ENCODE measurements at places on chromosomes 3 and 15. TPM values are rescaled to one million over a fixed set of nuclear protein-coding genes. Genes with fewer than 3 reads are reported as not detected.
A peak's percentile ranks its signal among the peaks of the same experiment; 100 is the strongest.

The WNT7A gene
- total RNA-seq: 1.1 TPM

DNA sequence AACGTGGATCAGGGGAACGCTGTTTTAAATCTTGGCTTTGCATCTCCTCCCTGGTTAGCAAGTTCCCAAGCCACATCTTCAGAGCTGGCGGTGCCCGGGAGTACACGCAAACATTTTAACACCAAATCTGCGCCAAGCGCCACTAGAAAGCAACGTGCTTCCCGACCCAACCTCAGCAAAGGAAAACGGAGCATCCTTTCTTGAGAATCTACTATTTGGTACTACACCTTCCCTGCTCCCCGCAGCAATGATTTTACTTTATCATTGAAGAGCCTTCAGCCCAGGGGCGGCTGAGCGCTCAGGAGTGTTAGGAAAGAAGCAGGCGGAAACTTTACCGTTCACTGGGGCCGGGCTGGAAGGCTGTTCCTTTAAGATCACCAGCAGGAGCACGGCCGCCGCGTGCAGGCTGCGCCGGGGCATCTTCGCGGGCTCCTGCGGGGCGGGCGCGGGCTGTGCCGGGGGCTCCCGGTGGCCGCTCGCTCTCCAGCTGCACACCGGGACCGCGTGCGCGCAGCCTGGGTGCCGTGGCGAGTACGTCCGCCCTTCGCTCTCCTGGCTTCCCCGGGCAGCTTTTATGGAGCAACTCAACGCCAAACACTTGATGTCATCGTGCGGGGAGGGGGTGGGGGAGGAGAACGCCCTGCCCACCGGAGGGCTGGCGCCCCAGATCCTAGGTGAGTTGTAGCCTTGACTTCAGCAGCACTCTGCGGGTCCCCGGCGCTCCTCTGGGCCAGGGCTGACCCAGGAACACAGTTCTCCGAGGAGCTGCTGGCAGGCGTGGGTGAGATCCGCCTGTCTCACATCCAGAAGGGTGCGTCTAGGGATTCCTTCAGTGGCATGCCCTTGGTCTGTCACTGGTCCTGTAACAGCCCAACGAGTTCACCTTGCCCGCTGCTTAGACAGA is at the start of gene CA12:
TSS of gene CA12 (minus strand) at position 546 of the 904 bp plus-strand sequence. CDS start at position 420, 126 bp downstream.
- no peak within 1 kb of the TSS for H3K27ac ChIP-seq
- no peaks in the 10 kb centered on the region for H3K27me3 ChIP-seq
- peak; percentile 33 for DNase-seq
- no peaks in the 10 kb centered on the region for H3K36me3 ChIP-seq
- H3K4me1 ChIP-seq: peaks cover 8% of the 10 kb centered on the region

The ARL14 gene
- 0.31 TPM for total RNA-seq

DNA sequence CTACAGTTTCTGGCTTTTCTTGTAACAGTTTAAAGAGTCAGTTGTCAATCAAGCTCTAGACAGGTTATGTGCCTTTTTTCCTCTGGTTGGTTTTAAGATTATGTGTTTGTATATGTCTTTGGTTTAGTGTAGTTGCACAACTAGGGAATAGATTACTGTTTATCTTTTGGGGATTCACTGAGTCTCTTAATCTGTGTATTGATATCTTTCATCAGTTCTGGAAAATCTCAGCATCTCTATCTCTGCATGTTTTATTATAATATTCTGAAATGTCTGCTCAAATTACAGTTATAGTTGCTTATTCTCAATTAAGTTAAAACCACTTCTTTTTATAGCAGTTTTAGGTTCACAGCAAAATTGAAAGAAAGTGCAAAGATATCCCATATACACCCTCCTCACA is 14.3 kb downstream of the DUT start:
- H3K27me3 ChIP-seq: no peaks in the 10 kb centered on the region
- no peak for DNase-seq
- H3K4me3 ChIP-seq: no peak overlapping the region
- no peaks in the 10 kb centered on the region for H3K36me3 ChIP-seq
- H3K27ac ChIP-seq: no peak overlapping the region

DNA sequence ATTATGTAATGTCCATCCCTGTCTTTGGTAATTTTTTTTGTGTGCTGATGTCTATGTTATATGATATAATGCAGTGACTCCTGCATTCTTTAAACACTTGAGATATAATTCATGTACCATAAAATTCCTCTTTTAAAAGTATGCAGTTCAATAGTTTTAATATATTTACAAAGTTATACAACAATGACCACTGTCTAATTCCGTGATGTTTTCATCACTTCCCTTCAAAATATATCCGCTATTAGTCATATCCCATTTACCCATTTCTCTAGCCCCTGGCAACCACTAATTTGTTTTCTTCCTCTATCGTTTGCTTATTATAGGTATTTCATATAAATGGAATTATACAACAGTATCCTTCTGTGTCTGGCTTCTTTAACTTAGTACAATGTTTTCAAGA is 64.9 kb upstream of the SUCLG2 start:
- no peaks in the 10 kb centered on the region for H3K4me1 ChIP-seq
- no peaks in the 10 kb centered on the region for H3K36me3 ChIP-seq
- no peak overlapping the region for H3K27ac ChIP-seq
- no peaks in the 10 kb centered on the region for H3K27me3 ChIP-seq
- H3K4me3 ChIP-seq: no peak overlapping the region

DNA sequence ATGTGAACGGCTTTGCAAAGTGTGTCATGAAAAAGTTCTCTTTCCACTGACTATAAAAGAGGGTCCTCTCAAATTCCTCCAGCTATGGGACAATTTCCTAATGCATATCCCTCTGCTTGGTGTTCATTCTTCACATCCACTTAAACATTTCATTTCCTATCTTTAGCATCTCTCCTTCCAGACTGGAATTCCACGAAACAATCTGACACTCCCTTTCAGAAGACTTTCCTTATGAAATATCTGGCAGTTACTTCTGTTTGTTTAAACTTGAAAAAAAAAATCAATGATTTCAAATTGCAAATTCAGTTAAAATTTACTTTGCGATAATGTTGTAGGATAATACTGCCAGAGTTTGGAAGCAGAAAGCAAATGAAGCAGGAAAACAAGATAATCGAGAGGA is 105.8 kb upstream of the SELENOK start:
- no peaks in the 10 kb centered on the region for H3K36me3 ChIP-seq
- no peaks in the 10 kb centered on the region for H3K27me3 ChIP-seq
- H3K27ac ChIP-seq: no peak overlapping the region
- no peaks in the 10 kb centered on the region for H3K4me1 ChIP-seq
- no peak overlapping the region for H3K4me3 ChIP-seq
- no peak for DNase-seq

The LSAMP gene
- total RNA-seq: 3.1 TPM

GRCh38 chr15:68407886-68408881 is 23.8 kb downstream of the ITGA11 start:
- DNase-seq: peak; percentile 6
- H3K4me1 ChIP-seq: no peaks in the 10 kb centered on the region
- H3K27ac ChIP-seq: no peak overlapping the region
- H3K36me3 ChIP-seq: no peaks in the 10 kb centered on the region

GRCh38 chr15:85854345-85855097 is 59.8 kb upstream of the KLHL25 start:
- H3K4me3 ChIP-seq: no peak overlapping the region
- no peak overlapping the region for H3K27ac ChIP-seq
- no peaks in the 10 kb centered on the region for H3K36me3 ChIP-seq
- peaks cover 3% of the 10 kb centered on the region for H3K4me1 ChIP-seq

DNA sequence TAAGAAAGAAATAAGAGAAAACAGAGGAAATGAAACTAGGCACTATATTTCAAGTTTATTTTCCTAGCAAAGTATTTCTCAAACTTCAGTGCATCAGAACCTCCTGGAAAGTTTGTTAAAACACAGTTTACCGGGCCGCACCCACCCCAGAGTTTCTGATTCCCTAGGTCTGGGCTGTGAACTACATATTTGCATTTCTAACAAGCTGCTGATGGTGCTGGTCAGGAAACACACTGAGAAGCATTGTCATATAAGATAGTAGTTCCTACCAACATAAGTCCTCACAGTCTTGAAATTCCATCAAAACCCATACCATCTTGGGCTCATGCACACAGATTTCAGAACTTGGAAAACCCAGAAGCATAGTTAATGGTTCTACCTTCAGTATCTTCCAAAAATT is 8.3 kb downstream of the SLC9A9 start:
- H3K4me3 ChIP-seq: no peak overlapping the region
- no peaks in the 10 kb centered on the region for H3K36me3 ChIP-seq
- no peaks in the 10 kb centered on the region for H3K4me1 ChIP-seq
- no peak overlapping the region for H3K27ac ChIP-seq
- no peak for DNase-seq

- H3K27me3 ChIP-seq: no peaks in the 10 kb centered on the region
- no peaks in the 10 kb centered on the region for H3K4me1 ChIP-seq
Observed at GRCh38 chr15:36497901-36498300, 81.5 kb upstream of the CDIN1 start.

The HYAL1 gene
- total RNA-seq: 3.2 TPM

- no peak for DNase-seq
- H3K27ac ChIP-seq: no peak overlapping the region
- no peak overlapping the region for H3K4me3 ChIP-seq
- no peaks in the 10 kb centered on the region for H3K36me3 ChIP-seq
- no peaks in the 10 kb centered on the region for H3K27me3 ChIP-seq
Observed at GRCh38 chr15:56371495-56372147, 6.4 kb downstream of the TEX9 start.

- no peaks in the 10 kb centered on the region for H3K27me3 ChIP-seq
- no peak overlapping the region for H3K27ac ChIP-seq
- no peak overlapping the region for H3K4me3 ChIP-seq
- no peaks in the 10 kb centered on the region for H3K36me3 ChIP-seq
- no peak for DNase-seq
Observed at GRCh38 chr3:5390936-5391625, 203.6 kb downstream of the EDEM1 start.

GRCh38 chr15:28978011-28978378 is 92.2 kb downstream of the APBA2 start:
- no peaks in the 10 kb centered on the region for H3K36me3 ChIP-seq
- no peaks in the 10 kb centered on the region for H3K4me1 ChIP-seq
- no peak for DNase-seq
- H3K4me3 ChIP-seq: no peak overlapping the region
- no peak overlapping the region for H3K27ac ChIP-seq

All from testis (tissue), 5 donors.